ENCODE measurements at places on chromosomes 5 and 9. TPM values are rescaled to one million over a fixed set of nuclear protein-coding genes. Genes with fewer than 3 reads are reported as not detected.

GRCh38 chr5:10904862-10905432 is 143.9 kb upstream of the DAP start:
- no peak for DNase-seq

DNA sequence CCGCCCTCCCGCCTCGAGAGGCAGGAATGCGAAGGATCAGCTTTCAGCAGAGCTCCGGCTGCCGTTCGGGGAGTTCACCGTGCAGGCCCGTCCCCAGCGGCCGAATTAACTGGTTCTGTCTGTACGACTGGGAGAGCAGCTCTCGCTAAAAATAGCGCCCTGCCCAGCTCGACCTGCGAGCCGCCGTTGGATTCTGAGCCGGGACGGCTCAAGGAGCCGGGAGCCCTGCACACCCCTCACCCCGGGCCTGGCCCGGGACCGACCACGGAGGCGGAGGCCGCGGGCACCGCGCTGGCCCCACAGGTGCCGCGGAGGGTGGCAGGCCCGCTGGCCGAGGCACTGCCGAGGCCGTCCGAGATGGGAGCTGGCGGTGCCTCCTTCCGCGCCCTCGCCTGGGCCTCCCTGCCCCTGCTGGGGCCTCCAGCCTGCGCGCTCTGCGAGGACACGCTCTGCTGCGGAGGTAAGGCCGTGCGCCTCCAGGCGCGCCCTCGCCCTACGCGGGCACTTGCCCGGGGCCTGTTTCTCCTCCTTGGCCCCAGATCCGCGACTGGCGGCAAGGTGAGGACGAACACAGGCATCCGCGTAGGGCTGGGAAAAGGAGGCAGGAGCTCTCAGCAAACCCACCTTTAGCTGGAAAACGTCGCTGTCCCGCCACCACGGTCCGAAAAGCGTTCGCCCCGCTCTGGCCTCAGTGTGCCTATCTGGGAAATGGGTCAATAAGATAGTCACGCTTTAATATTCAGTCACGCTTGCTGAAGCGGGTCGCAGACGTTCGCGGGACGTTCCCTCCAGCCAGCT is 53.1 kb upstream of the DAB2IP start:
- peak; percentile 83 for DNase-seq

DNA sequence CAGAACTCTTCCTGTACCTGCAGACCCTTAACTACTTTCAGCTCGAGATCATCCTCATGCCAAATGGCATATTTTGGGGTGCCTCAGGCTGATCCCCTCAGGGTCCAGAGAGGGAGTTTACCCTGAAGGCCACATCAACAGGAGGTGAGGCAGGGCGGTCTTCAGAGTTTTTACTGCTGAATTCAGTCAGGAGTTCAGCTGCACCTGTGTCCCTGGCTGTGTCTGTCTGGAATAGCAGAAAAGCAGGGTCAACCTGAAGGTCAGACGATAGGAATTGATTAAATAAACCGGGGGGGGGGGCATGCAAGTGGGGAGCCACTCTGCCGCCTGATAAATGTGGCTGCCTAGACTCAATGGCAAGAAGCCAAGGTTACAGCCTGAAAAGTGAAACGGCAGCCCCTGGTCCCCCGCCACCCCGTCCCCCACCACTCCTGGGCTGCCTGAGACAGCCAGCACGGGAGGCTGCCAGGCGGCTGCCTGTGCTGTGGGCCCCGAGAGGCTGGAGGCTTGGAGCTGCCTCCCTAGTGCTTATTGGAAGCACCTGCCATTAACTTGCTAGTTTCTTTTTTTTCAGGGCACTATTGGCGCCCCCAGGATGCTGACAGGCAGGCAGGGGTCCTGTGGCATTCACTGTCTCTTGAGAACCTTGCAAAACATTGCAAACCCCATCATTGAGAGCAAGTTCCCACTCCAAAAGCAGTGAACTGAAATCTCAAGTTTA is 182.7 kb upstream of the PPP1R26 start:
- no peak for DNase-seq

DNA sequence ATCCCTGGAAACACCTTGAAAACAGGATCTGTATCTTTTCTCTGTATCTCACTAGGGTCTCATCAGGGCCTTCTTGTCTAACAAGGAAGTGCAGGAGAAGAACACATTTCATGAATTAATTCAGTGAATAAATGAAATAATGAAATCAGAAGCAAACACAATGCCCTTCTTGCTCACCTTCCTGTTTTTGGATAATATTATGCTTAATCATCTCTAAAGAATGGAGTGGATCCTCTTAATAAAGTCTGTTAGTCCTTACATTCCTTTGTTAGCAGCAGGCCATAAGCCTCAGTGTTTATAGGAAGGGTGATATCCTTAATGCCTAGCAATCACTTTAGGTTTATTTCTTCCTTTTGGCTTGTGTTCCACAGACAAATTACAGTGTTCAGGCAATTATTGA is 837.1 kb upstream of the SEMA6A start:
- no peak for DNase-seq

GRCh38 chr9:115597330-115597895 is 479.5 kb upstream of the TNC start:
- no peak for DNase-seq

DNA sequence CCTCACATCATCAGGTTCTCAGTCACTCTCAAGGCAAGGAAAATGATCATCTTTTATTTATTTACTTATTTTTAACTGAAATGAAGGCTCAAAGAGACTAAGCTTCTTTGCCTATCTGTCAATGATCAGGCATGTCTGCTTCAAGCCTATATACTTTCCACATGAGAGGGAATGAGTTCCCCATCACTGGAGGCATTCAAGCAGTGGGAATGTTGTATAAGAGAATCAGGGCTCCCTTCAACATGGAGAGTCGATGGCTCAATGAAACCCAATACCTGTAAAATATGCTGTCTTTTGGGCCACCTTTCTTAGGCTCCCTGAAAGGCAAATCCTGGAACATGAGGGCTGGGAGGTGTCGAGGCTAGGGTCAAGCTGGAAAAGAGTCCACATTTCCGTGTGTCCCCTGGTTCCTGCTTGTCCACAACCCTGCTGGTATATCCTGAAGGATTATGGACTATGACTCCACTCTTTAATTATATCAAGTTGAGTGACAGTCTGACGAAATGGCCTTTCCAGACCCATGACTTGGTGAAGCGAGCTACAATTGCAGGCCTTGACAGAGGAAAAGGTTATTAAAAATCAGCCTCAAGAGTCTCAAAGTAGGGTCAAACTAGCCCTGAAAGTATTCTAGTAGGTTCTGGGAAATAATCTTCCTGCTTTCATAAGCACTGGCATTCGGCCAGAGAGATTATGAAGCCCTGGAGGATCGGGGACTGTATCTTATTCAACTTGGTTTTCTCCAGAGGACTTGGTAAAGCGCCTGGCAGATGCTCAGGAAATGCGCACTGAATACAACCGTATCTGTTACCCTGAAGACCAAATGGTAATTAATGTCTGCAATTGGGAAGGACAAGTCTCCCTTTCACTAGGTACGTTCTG is 145.9 kb upstream of the TBC1D2 start:
- DNase-seq: no peak

DNA sequence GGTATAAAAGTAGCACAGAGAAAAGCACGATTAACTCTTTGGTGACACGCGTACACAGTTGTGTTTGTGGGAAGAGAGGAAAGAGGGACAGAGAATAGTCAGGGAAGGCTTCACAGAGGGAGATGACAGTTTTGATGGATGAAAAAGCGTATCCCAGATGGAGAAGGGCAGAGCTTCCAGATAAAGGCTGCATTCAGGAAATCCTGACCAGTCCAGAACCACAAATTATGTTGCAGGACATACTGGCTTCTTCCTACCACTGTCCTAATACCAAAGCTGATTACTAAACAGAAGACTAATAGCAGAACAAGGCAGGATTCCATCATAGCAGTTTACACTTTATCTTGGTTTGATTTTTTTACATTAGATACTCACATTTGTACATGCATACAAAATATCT is 34.5 kb downstream of the SLC31A2 start:
- DNase-seq: no peak

- DNase-seq: no peak
Observed at GRCh38 chr5:42872865-42873264, 61.2 kb upstream of the SELENOP start.

DNA sequence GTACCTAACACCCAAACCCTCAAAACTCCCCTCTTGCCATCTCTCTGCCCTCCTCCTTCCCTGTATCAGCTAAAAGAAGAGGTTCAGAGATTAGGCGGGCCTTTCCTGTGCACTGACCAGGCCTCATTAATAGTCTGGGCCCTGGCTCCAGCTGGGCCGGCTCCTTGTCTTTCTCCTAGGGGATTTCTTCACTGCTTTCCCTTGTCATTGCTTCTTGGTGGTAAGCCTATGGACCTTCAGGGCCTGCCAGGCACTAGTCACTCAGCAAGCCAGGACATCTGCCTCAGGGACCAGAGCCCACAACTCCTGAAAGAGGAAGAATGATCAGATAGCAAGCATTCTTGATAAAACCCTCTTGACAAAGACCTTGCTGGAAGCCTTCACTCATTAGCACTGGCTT is 50.9 kb downstream of the MRRF start:
- DNase-seq: no peak

- no peak for DNase-seq
Observed at GRCh38 chr5:28313321-28313951, 1275.0 kb upstream of the CDH9 start.

DNA sequence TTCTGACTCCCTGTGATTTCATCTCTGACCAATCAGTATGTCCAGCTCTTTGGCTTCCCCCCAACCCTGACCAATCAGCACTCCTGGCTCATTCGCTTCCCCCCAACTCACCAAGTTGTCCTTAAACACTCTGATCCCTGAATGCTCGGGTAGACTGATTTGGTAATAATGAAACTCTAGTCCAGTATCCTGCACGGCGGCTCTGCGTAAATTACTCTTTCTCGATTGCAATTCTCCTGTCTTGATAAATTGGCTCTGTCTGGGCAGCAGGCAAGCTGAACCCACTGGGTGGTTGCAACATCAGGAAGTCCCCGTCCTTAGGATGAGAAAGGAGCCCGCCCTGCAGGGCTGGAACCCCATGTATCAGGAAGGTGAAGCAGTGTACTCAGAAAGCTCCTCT is 10.4 kb downstream of the FCN2 start:
- DNase-seq: no peak

DNA sequence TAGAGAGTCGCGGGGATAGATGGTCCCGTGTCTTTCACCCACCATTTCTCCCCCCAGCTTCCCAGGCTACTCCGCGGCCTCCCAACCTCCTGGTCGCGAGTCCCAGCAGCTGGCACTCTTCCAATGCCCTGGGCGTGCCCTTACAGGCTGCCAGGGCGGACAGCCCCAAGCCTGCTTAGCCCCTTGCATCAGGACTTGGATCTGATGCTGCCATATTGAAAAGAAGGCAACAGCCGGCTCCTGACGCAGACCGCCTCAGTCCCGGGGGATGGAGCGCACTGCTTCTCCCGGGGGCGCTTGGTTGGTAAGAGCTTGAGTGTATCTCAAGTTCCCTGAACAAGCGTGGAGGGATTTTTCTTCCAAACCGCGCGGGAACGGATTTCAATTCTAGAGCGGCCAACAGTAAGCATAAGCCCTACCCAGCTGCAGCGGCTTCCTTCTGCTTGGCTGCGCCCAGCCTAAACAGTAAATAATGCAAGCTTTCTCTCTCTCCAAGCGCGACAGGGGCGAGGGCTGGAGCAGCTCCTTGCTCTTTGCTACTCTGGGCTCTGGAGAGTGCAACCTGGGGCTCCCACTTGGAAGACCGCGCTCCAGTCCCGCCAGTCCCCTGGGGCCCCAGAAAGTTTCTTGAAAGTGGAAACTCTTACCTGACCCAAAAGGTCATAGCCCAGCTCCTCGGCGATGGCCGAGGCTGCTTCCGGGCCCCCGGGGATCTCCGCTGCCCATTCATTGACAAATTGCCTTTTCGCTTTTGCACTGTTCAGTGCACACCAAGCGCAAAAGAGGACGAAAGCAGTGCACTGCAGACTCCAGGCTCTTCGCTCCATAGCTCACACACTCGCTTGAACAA is 607 bp downstream of the PCSK1 start:
- peak; percentile 52 for DNase-seq

DNA sequence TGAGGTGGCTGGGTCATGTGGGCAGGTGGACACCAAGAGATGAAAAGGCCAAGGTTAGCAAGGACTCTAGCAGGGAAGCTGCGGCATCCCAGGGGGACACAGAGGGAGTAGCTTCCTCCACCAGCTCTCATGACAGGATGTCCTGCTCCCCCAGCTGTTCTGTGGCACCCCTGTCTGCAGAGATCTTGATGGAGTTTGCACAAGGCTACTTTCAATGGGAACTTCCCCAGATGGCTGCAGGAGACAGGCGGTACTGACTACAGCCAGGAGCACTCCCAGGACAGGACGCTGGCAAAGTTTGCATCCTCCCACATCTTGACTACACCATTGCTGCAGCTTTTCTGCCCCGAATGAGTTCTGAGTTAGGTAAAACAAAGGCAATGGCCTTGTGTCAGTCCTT is 312.8 kb downstream of the TLE4 start:
- no peak for DNase-seq

GRCh38 chr9:123316053-123316718 is 39.8 kb upstream of the CRB2 start:
- DNase-seq: no peak

DNA sequence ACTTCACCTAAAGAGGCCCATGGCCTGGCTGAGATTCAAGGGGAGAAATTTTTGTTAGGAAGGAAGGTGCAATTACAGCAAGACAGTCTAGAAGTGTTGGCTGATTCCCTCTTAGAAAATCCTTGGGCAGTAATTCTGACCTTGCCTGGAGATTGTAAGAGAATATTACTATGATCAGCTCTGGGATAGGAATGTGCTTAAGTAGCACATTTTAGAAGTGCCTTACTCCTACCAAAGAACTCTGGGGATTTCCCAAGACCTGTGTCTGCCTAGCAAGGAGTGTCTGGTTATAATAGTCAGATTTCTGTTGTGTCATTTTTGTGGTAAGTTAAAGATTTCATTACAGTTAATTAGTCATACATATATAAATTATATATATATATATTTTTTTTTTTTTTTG is 52.3 kb downstream of the NLN start:
- DNase-seq: no peak

- no peak for DNase-seq
Observed at GRCh38 chr5:171850324-171850947, 64.8 kb downstream of the SMIM23 start.

DNA sequence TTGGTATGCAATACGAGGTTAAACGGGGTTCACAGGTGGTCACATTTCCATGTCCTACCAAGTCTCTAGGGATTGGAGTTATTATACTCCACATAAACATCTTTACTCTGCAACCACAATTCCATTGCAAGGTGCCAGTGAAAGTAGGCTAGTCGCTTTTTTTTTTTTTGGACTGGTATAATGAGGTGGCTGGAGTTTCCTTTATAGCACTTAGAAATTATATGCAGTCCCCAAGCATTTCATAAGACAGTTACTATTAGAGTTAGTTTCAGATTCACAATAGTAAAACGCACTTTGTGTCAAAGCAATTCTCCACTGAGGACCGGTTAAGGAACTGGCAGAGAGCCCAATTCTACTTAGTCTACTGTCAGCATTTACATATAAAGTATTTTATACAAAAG is 1.4 kb downstream of the MEF2C start:
- DNase-seq: no peak

- DNase-seq: peak; percentile 12
Observed at GRCh38 chr9:124218987-124219461, 38.7 kb upstream of the NEK6 start.

Gene PCDHB13
- total RNA-seq: 0.66 TPM

Gene PLEKHG4B
- total RNA-seq: not detected

Gene MED22
- total RNA-seq: 7.5 TPM

Gene SEMA5A
- total RNA-seq: 0.66 TPM

Gene ALDH1A1
- 14.1 TPM for total RNA-seq

Gene IL13
- total RNA-seq: not detected

Gene NMUR2
- not detected for total RNA-seq

Gene PCDHA9
- total RNA-seq: 0.04 TPM

Data from psoas muscle (tissue), 8 donors.